Stimulated activated CD4-positive, alpha-beta T cell treated with anti-CD3 and anti-CD28 coated beads, Interleukin-2, amount 100 ng/mL, for 48 hours (primary cell): ENCODE measurements at places on chromosomes 12 and 14.

GRCh38 chr12:105935106-105935505, 203.6 kb downstream of the NUAK1 start:
- DNase-seq, result no peak

- no peak for DNase-seq
Measured at GRCh38 chr12:88182416-88182815, 40.3 kb downstream of the TMTC3 start.

GRCh38 chr12:106181401-106182114, 42.8 kb upstream of the NUAK1 start:
- DNase-seq, result no peak

DNA sequence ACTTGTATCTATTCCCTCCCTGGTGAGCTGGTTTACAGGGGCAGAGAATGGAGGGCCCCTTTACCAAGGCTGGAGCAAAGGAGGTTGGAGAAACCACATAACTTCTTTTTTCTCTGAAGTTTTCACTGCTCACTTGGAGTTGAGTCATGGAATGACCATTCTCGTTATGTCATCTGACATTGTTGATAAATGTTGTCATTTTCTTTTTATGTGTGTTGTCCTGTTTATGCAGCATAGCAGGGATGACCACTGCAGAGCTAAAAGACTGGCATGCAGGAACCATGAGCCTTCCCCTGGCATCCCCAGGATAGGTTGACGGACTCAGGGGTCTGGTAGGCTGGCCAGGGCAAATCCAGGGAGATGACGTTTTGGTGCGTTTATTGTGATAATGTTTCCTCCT, 256.8 kb upstream of the DDHD1 start:
- no peak for DNase-seq

- DNase-seq, result peak; percentile 77
Measured at GRCh38 chr14:100285021-100285912, 21.0 kb downstream of the SLC25A29 start.

DNA sequence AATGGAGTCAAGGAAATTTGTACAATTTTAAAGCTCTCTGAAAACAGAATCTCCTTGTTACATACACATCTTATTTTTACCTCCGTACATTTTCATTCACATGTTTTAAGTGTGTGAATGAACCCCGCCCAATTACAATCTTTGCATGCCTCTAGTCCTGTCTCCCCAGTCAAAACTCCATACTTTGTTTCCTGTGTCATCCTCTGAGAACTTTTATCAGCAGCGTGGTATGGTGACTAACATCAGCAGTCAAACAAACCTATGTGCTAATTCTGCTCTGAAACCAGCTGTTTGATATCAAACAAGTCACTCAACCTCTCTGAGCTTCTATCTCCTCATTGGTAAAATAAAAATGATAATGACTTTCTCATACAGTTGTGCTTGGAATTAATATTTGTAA, 15.8 kb upstream of the ERGIC2 start:
- no peak for DNase-seq

DNA sequence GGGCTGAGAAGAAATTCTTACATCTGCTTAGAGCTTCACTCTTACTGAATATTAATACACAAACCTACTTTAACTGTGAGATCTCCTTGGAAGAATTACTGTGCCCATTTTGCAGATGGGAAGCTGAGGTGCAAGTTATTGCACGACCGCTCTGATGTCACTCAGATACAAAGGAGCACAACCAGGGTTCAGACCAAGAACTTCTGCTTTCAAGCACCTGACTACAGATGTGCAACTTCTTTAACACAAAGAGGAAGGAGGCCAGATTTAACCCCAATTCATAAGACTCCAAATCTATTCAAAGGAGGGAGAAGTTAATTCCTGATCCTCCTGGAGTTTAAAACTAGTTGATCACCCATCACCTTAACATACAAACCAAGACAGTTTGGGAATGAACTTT, 232.6 kb downstream of the VRK1 start:
- no peak for DNase-seq

GRCh38 chr12:104998423-104999346, 12.6 kb downstream of the NOPCHAP1 start:
- no peak for DNase-seq

- no peak for DNase-seq
Measured at GRCh38 chr12:116529048-116529447, 30.1 kb upstream of the MAP1LC3B2 start.

- no peak for DNase-seq
Measured at GRCh38 chr14:51724650-51725049, 72.9 kb downstream of the FRMD6 start.

DNA sequence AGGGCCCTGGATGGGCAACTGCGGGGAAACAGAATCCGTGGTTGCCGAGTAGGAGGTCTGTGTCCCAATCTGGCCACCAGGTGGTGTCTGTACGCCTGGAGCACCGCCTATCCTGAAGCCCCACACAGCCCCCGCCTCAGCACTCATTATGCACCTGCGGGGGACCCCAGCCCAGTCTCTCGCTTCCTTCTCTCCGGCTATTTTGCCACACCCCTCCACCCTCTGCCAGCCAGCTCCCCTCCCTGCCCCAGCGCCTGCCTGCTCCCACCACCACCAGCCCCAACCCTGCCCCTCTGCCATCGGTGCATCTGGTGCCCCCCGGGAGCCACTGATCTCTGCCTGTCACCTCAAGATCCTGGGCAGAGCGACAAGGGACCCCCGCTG, 2.2 kb upstream of the NXPH4 start:
- DNase-seq, result peak; percentile 65

GRCh38 chr14:88554457-88555286, at the start of gene PTPN21:
TSS of gene PTPN21 (minus strand) at chr14:88555007. CDS start at chr14:88550417, 4,590 bp downstream.
- no peak for DNase-seq

DNA sequence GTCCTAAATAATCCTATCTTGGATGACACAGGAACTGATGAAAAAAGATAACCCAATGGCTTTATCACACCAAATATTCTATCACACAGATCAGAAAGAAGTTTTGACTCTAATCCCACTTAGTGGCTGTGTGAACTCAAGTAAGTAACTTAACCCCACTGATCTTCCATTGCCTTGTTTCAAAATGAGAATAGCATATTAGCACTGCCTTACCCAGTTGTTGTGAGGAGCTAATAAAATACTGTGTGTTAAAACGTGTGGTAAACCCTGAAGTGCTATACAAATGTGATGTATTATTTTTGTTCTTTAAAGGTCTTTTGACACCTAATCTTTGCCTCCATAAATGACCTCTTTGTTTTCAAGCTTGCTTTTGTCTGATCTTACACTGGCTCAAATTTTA, 60.9 kb upstream of the ARID2 start:
- DNase-seq, result no peak

GRCh38 chr14:77554207-77554606, 55.6 kb upstream of the ISM2 start:
- no peak for DNase-seq

DNA sequence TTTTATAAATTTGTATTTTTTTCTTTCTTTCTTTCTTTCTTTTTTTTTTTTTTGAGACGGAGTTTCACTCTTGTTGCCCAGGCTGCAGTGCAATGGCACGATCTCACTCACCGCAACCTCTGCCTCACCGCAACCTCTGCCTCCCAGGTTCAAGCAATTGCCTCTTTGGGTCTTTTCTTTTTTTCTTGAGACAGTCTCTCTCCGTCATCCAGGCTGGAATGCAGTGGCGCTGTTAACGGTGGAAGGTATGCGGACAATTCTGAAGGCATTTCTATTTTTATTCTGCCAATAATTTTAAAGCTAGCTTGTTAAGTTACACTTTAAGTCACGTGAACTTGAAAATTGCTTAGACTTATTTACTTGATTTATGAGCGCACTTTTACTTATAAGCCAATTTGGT, 8.8 kb upstream of the PHC1 start:
- DNase-seq, result no peak

- DNase-seq, result no peak
Measured at GRCh38 chr14:37579274-37579673, 15.8 kb downstream of the FOXA1 start.

GRCh38 chr12:18653465-18653864, 84.3 kb downstream of the PLCZ1 start:
- DNase-seq, result no peak

GRCh38 chr12:94151582-94151981, 3.2 kb downstream of the PLXNC1 start:
- DNase-seq, result no peak

- DNase-seq, result no peak
Measured at GRCh38 chr12:77429426-77429825, 364.1 kb upstream of the E2F7 start.

GRCh38 chr12:43805149-43805859, 813 bp downstream of the TWF1 start:
- DNase-seq, result no peak

DNA sequence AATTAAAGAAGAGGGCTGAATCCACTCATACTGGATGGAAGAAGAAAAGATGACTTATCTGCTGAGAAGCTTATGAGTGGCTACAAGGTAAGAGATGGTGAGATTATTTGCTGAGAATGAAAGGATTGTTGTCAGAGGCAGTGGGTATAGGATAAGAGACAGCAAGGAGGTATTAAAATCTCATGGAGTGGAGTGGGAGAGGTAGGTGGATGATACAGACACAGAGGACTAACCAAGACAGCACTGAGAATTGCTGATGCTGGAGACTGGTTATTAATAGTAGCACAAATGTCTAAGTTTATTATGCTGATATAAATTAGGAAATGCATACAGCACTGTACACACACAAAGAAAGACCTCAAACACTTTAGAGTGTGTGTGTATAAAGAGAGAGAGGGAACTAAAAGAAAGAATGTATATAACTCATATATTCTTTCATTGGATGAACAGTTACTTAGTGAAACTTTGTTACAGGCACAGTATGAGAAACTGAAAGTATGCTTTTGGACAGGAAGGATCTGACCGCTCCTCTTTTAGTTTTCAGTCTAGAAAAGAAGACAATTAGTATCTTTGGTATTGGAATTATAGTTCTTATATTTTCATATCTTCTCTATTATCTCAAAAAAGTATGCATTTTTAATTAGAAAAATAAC, 543.1 kb downstream of the LRFN5 start:
- no peak for DNase-seq

DNA sequence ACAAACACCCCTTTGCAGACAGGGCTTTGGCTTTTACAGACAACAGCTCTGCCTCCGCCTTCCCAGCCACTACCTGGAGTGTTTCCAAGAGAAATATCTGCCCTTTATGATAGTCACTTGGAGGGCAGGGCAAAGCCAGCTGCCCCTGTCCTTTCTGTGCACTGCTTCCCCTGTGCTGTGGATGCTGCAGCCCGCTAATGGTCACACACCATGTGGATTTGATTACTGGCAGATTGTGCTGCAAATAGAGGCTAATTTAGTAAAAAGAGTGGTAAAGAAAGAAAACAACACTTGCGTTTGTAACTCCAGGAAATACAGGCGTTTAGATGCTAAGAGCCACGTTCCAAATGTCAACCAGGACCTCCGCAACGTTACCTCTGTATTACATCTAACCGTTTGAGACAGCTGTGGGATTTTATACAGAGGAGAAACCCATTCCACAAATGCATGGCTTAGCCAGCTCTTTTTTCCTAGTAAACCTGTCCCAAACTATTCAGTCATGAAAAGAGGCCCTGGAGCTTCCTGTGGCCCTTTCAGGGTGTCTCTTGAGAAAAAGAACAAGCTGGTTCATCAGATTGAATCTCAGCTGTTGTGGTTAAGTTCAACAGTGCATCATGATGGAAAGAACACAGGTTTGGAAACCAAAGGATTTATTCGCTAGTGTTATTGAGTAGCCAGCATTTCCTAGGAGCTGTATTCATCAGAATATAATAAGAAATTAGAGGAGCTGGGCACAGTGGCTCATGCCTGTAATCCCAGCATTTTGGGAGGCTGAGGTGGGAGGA, 30.1 kb upstream of the PWP1 start:
- no peak for DNase-seq

DNA sequence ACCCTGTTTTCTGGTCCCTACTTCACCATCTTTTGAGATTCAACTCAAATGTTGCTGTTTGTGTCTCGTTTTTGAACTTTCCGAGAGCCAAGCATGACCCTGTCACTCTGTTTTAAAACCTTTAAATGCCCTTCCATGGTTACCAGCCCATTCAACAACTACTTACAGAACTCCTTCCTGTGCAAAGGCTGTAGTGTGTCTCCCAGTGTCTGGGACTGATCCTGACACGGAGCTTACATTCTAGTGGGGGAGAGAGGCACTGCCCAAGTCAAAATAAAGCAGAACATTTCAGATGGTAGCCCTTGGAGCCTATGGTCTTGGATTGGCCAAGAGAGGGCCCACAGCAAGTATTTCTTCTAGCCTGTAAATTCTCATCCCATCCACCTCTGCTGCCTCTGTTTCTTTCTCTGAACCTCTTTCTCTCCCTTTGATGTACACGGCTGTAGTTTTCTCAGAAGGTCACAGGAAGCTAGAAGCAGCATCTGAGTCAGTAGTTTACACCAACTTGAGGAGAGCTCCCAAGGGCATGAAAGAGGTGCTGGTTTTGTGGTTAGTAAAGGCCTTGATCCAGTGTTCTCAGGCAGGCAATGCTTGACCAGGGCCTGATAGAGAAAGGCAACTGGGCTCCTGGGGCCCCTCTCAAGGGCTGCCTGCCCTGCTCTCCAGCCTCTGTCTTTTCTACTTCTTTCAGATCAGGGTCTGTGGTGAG, 42.3 kb upstream of the SLC24A4 start:
- no peak for DNase-seq

- no peak for DNase-seq
Measured at GRCh38 chr14:104299993-104300761, 161.8 kb downstream of the KIF26A start.

DNA sequence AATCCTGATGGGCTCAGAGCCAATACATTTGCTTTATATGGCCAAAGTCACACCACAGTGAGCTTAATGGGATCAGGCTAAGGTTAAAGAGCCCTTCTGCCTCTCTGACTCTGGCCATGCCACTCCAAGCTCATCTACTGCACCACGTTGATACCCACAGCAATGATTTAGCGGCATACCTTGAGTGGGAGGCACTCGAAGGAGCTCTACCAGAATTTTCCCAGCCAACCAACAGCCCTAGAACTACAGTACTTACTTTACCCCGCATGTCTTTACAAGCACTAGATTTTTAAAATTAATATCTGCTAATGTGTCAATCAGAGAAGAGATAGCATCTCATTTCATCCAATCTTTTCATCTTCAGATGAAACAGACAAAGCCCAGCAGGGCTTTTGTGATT, 300.5 kb downstream of the GRIN2B start:
- no peak for DNase-seq

GRCh38 chr12:126248871-126249403, 1183.7 kb downstream of the AACS start:
- DNase-seq, result no peak

DNA sequence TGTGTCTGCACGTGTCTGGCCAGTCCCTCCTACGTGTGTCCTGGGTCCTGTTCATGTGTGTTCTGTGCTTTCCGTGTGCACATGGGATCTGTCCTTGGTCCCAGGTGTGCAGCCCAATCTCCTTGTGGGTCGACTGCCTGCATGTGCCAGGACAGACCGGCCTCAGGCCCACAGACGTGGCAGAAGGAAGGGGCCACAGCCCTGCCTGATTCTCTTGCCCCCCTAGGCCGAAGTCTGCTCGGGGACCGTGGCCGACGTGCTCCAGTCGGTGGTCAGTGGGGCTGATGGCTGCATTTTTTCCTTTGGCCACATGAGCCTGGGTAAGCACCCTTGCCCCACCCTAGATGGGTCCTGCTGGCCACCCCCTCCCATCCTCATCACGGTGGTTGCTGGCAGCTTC, 34.0 kb downstream of the KIF26A start:
- DNase-seq, result no peak
